A549 treated with DMSO at 1 μM for 4 hours (cell line): ENCODE measurements at places on chromosomes 11 and 22. TPM values are rescaled to one million over a fixed set of nuclear protein-coding genes. Genes with fewer than 3 reads are reported as not detected.

GNAZ gene
- 1.7 to 2.9 TPM (median 2.2 TPM) in 5 replicates for total RNA-seq

HBE1 gene
- total RNA-seq: not detected in 5 replicates

LDHAL6A gene
- total RNA-seq: not detected in 5 replicates

SNX32 gene
- total RNA-seq: 0.06 to 0.14 TPM (median 0.11 TPM) in 4 of 5 replicates, not detected in the other
